T follicular helper cell (primary cell): ENCODE measurements at places on chromosomes 3 and 15.

DNA sequence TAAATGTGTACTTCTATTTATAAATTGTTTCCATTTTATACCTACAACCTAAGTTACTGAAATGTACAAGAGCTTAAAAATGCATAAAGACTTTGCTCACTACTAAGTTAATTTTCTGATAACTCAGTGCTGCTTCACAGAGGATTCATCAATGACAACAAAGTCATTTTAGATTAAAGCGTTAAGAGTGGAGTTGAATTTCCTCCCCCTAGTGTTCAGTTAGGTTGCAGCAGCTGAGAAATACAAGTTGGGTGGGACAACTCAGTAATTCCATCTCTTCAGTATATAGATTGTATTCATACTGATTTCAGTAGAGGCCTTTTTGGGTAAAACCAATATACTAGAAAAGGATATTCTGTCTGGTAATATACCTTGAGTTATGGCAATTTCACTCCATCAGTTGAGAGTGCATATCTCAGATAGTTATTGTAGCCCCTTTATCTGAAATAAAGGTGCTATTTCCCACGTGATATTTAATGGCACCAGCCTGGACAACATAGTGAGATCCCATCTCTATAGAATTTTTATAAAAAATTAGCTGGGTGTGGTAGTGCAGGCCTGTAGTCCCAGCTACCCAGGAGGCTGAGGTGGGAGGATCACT lies 6.9 kb upstream of the RPL35A start:
- DNase-seq, result no peak

DNA sequence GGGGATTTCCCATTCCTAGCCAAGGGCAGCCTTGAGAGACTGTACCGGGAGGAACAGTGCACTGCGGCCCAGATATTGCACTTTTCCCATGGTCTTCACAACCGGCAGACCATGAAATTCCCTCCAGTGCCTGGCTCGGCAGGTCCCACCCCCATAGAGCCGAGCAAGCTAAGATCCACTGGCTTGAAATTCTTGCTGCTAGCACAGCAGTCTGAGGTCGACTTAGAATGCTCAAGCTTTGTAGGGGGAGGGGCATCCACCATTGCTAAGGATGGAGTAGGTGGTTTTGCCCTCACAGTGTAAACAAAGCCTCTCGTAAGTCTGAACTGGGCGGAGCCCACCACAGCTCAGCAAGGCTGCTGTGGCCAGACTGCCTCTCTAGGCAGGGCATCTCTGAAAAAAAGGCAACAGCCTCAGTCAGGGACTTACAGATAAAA lies 156.3 kb downstream of the FRMD5 start:
- no peak for DNase-seq

DNA sequence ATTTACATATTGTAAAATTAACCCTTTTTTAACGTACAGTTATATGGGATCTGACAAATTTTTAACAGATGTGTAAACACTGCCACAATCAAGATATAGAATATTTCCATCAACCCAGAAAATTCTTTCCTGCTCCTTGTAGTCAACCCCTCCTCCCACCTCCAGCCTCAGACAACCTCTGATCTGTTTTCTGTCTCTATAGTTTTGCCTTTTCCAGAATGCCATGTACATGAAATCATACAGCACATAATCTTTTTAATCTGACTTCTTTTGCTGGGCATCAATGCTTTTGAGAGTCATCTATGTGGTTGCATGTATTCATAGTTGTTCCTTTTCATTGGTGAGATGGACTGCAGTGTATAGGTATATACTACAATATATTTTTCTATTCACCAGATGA lies 153.0 kb downstream of the SMAD6 start:
- DNase-seq, result no peak

GRCh38 chr3:42505128-42505848 lies 2.8 kb downstream of the VIPR1 start:
- no peak for DNase-seq

- no peak for DNase-seq
Observed at GRCh38 chr3:31105438-31106077, 211.1 kb upstream of the GADL1 start.

GRCh38 chr3:54831112-54831511 lies 96.7 kb downstream of the LRTM1 start:
- DNase-seq, result no peak
